ENCODE measurements at places on chromosomes 12 and 14.

DNA sequence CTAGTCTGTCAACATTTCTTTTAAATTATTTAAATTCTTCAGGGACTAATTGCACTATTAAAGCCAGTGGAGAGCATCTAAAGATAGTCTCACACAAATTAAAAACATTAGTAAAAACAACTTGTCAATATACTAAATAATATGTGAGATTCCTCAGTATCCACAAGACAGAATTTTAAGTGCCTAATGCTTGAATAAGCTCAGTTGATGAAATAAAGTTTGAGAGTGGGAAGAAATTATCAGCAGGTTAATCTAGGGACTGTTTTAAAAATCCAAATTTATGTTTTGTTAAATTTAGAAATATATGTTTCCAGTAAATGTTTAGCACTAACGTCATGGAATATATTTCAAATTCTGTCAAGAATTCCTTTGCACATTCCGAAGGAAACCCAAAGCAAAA is 105.2 kb downstream of the SLC41A2 start:
- DNase-seq = no peak

- no peak for DNase-seq
These were observed 23.6 kb upstream of the NPFF start for GRCh38 chr12:53530920-53531319.

DNA sequence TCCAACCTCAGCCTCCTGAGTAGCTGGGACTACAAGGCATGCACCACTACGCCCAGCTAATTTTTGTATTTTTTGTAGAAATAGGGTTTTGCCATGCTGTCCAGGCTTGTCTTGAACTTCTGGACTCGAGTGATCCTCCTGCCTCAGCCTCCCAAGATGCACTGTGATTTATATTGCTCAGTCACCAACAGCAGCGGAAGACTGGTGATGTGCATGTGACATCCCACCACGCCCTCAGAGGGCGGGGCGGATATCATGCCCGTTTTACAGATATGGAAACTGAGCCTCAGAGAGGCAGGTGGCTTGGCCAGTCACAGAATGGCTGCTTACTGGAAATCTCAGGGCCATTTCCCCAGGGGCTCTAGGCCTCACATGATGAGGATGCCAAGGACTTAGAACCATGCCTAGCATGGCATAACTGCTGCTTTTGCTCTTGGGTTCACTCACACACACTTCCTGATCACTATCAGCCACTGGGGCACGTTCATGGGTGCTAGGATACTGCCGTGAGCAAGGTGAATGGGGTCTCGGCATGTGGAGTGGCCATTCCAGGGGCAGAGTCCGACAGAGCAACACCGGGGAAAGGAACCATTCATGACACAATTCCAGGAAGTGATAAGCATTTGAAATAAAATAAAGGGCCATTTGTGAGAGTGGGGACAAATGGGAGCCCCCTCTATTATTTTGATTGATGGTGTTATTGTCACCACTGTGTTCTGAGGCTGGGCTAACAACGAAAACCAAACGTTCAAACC is 31.9 kb downstream of the RBM19 start:
- no peak for DNase-seq

- no peak for DNase-seq
These were observed 6.8 kb upstream of the KRT83 start for GRCh38 chr12:52327830-52328500.

DNA sequence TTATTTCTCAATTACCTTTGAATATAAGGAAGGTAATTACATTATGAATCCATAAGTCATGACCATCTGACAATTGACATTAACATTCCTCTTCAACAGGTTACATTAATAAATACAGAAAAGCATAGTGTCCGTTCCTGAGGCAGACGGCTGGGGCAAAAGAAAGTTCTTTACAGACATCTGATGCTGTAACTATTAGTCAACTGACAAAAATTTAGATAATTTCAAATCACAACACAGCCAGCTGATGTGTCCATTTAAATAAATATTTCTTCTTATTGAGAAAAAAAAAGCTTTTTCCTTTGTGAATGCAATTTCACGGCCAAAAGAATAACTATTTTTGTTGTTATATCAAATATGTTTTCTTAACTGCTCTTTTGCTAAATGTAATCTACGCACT is 9.2 kb upstream of the PYROXD1 start:
- DNase-seq = no peak

DNA sequence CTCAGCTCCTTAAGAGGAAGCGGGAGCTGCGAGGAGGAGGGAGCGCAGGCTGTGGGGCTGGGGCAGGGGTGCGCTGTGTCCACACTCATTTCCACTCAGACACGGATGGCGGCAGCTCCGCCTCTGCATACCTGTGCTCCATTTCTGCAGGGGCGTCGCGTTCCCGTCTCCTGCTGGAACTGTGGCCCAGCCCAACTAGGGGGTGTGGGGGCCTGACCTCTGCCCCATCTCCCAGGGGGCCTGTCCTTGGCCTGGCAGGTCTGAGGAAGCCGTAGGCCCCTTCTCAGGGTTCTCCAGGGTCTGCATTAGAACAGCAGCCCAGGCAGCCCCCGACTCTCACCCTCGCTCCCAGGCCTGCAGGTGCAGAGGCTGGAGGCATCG is 31.2 kb downstream of the FBRSL1 start:
- no peak for DNase-seq

GRCh38 chr12:102043928-102044327 is 17.9 kb downstream of the WASHC3 start:
- DNase-seq = no peak

- no peak for DNase-seq
These were observed 4.6 kb downstream of the SALL2 start for GRCh38 chr14:21521501-21521900.

- DNase-seq = no peak
These were observed 269.4 kb upstream of the ALG10 start for GRCh38 chr12:33752854-33753253.

GRCh38 chr14:21142357-21142756 is 13.5 kb downstream of the OR5AU1 start:
- no peak for DNase-seq

GRCh38 chr12:122878780-122879612 is 16.9 kb downstream of the VPS37B start:
- DNase-seq = no peak

DNA sequence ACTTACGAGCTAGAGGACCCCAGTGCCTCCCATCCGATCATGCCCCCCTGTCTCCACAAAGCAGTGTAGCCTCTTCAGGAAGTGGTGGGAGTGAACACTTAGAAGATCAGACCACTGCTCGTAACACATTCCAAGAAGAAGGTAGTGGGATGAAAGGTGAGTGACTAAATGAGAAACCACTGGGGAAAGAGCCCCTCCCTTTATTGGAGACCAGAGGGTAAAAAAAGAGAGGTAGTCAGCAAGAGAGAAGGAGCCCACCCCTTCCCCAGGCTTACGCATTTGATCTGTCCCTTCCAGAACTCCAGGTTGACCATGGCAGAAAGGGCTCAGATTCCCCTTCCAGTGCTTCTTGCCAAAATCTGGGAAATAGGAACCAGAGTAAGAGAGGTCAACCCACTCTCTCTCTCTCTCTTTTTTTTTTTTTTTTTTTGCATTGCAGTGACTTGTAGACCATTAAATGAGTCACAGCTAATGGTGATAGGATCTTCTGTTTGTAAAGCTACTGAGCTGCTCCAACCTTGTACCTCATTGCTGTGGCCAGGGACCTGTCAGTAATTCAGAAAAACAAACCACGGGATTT is 165.4 kb downstream of the GCH1 start:
- no peak for DNase-seq

- no peak for DNase-seq
These were observed 297.1 kb downstream of the KSR2 start for GRCh38 chr12:117671734-117672133.

- no peak for DNase-seq
These were observed 26.8 kb upstream of the NAP1L1 start for GRCh38 chr12:76111209-76111749.

DNA sequence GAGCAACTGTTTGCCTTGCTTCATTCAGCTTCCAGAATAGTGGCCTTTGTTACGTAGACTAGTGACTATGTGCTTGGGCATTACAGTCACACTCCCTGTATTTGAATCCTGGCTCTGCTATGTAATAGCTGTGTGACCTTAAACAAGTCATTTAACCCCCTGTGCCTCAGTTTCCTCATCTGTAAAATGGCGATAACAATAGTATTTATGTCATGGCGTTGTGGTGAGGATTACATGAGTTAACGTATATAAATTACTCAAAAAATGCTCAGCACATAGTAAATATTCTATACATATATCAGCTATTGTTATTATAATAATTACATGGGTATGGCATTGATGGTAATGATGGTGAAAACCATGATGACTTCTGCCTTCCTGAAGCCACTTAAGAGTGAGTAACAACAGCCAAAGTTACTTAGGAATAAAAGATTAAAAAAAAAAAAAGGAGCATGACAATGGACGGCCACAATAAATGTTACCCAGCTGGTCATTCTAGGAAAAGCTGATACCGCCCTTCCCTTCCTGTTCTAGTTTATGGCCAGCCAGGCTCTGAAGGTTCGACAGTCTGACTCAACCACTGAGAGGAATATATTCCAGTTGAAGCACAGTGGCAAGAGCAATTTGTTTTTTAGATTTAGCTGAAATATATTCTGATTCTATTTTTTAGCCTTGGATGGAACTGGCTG is 9.9 kb upstream of the ADIPOR2 start:
- DNase-seq = no peak

- DNase-seq = no peak
These were observed 24.7 kb upstream of the CSRNP2 start for GRCh38 chr12:51108136-51108535.

DNA sequence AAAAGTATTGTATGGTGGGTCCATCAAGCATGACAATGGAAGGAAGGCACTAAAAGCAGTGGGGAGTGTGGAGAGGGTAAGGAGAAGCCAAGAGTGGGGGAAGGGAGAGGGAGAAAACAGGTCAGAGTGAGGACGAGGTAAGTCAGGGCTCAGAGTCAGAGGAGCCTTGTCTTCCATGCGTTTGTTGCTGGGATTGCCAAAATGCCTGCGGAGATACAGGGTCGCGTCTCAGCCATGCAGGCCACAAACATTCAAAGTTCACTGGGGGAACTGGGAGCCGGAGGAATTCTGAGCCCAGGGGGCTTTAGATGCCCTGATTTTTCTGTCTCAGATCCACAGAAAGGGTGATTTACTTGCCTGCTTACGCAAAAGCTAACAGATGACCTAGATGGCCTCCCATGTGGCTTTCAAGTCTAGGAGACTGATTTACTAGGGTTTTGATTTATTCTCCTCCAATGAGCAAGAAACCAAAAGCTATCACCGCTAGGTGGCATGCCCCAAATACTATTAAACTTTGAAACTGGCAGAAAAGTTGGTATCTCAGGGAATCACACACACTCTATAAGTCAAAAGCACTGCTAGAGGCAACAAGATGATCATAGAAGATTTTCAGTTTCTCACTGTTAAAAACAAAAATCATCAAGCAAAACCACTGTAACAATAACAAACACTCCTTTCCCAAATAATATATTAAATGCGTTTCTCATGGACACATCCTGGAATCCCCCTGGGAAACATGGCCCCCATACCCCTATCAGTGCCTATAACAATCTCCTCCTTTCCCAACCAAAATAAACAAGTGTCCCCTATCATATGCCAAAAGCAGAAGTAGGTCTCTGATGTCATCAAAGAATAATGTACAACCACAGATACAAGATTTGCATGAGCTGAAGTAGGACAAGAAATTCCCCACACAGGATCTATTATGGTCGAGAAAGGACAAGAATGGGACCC is 26.6 kb upstream of the MDM1 start:
- DNase-seq = peak; percentile 54

DNA sequence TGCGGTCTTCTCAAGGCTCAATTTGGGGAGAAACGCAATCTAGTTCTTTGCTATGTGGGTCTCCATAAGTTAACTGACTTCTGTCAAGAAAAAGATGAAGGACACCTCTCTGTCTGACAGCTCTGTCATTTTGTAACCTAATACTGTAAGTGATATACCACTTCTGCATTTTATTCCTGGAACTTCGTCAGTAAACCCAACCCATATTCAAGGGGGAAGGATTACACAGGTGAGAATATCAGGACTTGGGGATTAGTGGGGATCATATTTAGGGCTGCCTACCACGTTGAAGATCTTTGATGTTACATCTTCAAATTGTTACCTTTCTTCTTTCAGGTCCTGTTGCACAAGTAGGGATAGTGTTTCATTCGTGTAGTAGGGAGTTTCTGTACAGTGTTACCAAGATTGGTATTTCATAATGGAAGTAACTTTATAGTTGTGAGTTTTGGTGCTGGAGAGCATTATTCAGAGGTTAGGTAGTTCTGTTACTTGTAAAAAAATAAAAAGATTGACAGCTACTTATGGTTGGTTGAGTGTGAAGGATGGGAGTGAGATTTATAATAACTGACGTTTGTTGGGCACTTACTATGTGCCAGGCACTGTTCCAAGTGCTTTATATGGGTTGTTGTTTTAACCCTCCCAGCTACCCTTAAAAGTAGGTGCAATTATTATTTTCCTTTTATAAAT is 1.6 kb downstream of the TMEM260 start:
- DNase-seq = no peak

GRCh38 chr14:97027256-97027999 is 230.2 kb downstream of the VRK1 start:
- DNase-seq = no peak

DNA sequence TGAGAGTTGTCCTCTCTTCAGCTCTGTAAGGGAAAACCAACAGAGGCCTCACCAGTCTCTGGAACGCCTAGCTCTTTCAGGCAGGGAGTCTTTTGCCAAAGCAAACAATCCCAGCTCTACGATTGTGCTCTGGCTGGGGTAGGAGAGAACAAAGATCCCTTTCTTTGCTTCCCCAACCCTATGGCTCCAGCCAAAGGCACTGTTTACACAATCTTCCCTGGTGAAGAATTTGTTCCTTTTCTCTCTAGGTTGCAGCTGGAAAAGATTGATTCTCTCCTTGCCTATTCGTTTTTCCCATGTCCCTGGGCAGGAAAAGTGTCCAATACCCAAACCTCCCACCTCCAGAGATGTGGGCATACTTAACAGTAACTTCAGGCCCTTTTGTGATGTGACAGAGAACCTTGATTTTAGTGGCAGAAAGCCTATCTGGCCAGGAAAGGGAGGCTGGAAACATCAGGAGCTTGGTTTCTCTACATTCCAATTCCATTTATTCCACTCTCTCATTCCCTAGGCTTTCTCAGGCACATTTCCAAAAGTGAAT is 16.8 kb downstream of the ATP5MC2 start:
- no peak for DNase-seq

- DNase-seq = no peak
These were observed 37.5 kb downstream of the TTC7B start for GRCh38 chr14:90778571-90779255.

- no peak for DNase-seq
These were observed 134.7 kb upstream of the CPM start for GRCh38 chr12:69067713-69068112.

DNA sequence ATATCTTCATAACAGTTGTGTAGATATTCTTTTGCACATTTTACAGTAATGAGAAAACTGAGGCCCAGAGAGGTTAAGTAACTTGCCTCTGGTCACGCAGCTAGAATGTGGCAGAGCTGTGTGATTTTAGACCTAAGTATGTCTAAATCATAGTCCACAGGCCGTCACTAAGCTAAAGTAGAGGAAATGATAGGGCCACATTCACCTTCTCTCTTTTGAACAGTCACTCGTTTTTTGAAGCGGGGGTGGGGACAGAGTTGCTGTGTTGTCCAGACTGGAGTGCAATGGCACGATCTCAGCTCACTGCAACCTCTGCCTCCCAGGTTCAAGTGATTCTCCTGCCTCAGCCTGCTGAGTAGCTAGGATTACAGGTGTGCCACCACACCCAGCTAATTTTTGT is 68.5 kb downstream of the RASSF3 start:
- DNase-seq = no peak

GRCh38 chr12:51017452-51017851 is 8.7 kb downstream of the SLC11A2 start:
- no peak for DNase-seq

- DNase-seq = peak; percentile 18
These were observed 49.8 kb upstream of the USP15 start for GRCh38 chr12:62210422-62210821.
